CD14-positive monocyte (primary cell): ENCODE measurements at places on chromosomes 1 and 21.

- peak; percentile 4 for DNase-seq
These were observed 12.0 kb upstream of the KCNE2 start for GRCh38 chr21:34351786-34352241.

GRCh38 chr1:195939844-195940243 is 668.4 kb downstream of the KCNT2 start:
- no peak for DNase-seq

- peak; percentile 25 for DNase-seq
These were observed 249.4 kb downstream of the PLPP3 start for GRCh38 chr1:56329970-56330369.

GRCh38 chr1:114803001-114803400 is 22.5 kb upstream of the SIKE1 start:
- no peak for DNase-seq

- DNase-seq = peak; percentile 87
These were observed 16.7 kb upstream of the LYST start for GRCh38 chr1:235883261-235883927.

- no peak for DNase-seq
These were observed 5.8 kb upstream of the LMNA start for GRCh38 chr1:156108664-156109241.

DNA sequence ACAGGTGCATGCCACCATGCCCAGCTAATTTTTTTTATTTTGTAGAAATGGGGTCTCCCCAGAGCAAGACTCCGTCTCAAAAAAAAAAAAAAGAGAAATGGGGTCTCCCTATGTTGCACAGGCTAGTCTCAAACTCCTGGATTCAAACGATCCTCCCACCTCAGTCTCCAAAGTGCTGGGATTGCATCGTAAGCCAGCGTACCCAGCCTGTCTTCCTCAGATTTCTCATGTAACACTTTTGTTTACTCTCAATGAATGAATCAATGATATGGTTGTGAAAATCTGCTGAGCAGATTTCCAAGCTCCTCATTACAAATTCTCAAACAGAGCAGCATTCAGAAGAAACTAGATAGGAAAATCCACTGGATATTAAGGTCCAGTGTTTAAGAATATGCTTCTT is 6.6 kb downstream of the CMPK1 start:
- DNase-seq = no peak

DNA sequence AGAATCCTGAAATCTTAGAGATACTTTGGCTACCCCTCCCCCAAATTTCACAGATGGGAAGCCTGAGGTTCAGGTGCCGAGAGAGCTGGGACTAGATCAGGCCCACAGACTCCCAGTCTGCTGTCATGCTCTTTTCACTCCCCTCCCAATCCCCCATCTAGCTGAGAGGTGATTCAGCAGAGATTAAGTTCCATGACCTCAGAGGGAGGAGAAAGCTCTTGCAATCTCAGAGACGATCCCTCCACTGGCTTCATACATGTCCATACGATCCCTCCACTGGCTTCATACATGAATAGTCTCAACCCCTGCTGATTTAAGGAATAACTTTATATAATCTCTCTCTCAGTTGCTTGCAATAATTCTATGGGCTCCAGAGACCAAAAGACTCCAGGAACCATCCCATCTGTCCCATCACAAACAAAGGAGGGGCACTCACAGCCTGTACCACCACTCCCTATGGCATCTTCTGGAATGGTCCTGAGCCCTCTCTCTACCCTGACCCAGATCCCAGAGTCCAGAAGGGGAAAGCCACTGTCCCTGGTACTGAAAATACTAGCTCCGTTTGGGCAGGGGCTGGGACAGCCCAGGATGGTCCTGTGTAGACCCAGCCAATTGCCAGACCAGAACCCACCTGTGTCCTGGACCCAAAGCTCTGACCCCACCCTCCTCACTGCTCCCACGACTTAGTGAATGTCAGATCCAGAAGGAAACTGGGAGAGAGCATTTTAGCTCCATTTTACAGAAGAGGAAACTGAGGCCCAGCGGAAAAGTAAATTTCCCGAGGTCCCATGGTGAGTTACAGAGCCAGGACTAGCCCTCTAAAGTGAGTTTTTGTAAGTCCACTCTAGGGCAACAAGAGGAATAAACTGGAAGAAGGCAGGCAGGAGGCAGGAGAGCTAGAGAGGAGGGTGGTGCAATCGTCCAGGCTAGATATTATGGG is 27.1 kb downstream of the RIMS3 start:
- DNase-seq = no peak

DNA sequence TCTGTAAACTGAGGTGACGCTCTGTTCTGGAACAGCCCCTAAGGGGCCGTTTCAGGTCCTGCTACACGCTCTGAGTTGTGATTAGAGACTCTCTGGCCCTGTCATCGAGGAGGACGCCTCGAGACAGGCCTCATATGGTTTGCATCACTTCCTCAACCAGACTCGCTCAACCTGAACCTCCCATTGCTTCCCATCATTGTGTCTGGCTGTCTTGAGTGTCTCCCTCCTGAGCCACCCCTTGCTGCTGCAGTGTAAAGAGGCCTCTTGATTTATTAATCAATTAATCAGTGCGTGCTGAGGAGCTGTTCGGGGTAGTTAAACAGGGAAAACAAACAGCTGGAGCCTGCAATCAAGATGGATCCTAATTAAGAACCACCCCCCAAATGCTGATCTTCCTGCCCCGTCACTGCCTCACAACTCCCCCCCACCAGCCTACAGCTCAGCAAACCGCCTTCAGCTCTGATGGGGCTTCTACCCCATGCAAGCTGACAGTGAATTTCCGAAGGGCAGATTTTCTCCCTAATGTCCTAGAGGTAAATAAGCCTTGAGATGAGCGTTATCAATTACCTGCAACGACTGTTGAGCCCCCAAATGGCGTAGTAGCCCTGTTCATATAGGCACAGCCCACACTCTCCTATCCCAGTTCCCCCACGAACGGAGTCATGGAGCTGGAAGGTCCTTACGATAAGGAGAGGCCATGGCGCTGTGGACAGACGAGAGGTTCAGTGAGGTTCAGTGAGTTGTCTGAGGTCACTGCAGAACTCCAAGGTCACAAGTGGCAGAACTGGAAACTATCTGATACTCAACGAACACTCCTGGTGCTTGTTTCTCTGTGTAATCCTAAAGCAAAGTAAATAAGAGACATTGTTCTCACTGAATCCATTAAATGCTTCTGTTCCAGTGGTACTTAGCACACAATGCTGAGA is 210.6 kb downstream of the KIF26B start:
- DNase-seq = no peak

GRCh38 chr1:225700164-225700821 is 47.4 kb upstream of the ENAH start:
- no peak for DNase-seq

- peak; percentile 59 for DNase-seq
These were observed 23.1 kb downstream of the DYRK3 start for GRCh38 chr1:206658264-206658980.

DNA sequence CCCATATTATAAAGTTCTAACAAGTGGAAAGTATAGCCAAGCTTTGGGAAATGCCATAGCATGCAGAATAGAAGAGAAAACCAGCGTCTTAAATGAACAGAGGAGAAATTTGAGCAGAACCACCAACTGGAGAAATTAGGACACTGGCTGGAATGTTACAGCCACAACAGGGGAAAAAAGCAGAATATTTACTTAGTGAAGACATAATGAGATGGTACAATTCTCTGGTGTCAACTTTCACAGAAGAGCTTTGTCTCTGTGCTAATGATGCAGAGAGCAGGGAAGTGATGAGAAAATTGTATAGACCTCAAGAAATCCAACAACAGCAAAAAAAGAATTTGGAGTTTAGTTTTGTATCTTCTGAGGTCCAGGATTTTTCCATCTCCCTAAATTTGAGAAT is 249.7 kb downstream of the KIF26B start:
- DNase-seq = no peak

DNA sequence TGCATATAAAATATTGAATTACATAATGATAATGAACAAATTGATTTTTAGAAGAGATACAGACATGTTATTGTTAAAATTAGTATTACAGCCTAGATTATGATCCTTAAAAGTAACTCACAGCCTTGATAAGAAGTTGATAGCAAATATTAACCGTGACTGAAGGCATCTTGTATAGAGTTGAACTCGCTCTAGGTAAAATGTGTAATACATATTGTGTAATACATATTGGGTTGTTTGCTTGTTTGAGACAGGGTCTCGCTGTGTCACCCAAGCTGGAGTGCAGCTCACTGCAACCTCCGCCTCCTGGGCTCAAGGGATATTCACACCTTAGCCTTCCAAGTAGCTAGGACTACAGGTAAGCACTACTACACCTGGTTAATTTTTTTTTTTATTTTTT is 269.9 kb downstream of the BRINP3 start:
- DNase-seq = no peak

GRCh38 chr1:63770381-63770780 is 3.4 kb upstream of the ROR1 start:
- no peak for DNase-seq

DNA sequence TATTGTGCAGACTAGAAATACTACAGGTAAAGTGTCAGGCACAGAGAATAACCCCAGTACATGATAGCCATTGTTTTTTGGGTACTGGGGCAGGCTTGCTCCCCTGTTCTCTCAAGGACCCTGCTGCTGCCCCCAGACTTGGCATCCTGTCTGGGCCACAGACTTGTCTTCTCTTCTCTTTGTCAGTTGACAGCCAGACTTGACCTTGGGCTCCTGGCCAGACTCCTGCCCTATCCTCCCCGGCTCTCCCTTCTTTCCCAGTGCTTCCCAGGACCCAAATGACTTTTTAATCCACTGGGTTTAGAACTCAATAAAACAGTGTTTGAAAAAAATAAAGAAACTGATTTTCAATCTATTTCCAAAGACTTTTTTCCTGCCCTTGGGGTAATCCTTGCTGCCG is 43.2 kb downstream of the ZSCAN20 start:
- no peak for DNase-seq

DNA sequence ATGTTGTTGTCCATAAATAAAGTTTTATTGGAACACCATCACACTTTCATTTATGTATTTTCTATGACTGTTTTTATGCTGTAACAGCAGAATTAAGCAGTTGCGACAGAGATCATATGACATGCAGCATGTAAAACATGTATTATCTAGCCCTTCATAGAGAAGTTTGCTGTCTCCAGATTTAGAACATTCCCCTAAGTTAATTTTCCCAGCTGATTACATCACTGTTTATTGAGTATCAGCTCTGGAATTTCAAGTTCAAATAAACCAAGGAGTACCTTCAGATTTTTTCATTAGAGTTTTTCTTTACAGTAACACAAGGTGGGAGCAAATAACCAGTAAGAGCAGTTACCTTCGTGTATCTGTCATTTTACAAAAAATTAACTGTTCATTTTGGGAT is 792.8 kb downstream of the USP25 start:
- no peak for DNase-seq

DNA sequence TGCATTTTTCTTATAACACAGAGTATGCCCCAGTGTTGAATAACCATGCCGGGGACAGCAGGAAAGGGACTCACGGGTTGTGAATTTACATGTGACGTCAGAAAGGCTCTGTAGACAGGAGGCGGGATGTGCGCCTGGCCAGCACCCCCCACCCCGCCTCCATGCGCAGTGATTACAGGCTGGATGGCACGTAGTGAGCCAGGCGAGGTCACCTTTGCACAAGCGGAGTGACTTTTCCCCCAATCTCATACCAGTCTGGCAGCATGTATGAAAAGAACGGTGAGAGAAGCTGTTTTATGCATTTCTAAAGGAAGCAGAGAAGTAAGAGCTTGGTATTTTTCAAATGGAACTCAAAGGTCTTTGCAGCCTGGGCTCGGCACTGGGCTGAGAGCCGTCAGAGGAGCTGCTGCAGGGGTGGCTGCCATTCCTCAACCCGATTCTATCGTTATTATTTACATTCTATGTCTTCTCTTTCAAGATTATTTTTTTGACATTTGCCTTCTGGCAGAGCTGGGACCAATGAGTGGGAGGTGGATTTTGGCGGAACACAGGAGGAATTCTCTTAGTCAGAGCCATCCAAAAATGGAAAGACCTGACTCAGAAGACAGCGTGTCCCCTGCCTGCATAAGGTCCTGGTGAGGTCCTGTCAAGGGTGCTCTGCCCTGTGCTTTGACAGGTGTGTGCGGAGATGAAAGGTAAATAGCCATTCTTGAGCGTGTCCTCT is 115.6 kb upstream of the SLC45A1 start:
- no peak for DNase-seq

GRCh38 chr1:211920141-211920572 is 89.6 kb upstream of the LPGAT1 start:
- no peak for DNase-seq

DNA sequence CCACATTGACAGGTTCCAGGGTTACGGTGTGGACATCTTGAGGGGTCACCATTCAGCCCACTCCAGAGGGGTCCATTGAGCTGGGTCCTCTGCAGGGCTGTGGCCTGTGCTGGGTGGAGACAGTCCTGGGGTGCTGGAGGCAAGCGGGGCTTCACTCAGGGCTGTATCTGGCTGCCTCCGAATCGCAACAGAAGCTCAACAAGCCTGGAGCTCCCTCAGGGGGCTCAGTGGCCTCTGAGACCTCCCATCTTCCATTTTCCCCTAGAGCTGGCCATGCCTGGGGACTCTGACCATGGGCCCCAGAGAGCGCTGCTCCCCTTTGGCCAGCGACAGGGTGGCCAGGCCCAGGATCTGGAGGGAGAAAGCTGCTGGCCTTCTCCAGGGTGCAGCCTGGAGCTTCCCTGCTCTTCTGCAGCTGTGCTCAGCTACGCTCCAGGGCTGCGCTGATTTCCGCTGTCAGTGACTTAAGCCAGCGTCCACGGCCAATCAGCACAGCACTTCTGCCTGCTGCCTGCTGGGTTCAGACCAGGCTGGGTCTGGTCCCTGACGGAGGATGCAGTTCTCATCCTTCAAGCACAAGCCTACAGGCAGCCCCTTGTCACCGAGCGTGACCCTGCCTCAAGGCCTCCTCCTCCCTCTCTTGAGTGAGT is 45.0 kb upstream of the ADARB1 start:
- DNase-seq = no peak

DNA sequence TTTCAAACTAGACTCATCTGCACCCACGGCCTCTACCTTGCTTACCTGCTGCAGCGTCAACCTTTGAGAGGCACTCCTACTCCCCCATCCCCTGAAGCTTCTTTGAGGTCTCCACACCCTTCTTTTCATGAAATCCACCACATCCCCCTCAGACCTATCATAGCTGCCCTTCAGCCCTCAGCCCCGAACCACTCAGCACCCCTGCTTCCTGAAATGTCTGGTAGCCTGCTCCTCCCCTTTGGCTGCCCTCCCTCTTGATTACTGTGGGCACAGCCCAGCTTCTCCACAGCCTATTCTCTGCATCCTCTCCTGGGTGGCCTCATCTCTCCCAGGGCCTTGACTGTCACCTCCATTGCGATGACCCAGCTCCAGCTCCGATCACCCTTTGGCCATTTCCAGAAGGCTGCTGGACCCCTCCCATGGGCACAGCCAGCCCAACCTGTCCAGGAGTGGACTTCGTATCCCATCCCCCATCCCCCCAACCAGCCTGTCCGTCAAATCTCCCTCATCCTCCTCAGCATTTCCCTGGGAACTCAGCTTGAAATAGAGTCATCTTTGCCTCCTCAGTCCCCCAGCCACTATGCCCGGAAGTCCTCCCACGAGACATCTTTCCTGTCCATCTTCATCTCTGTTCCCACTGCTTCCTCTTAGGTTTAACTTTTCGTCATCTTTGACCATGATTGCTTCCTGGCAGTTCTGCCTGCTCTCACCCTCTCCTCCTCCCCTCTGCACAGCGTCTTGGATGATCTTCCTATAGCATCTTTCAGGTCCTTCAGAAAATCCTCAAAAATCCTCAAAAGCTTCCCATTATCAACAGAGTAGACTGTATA is 6.1 kb upstream of the ADORA1 start:
- no peak for DNase-seq

GRCh38 chr1:40648928-40649591 is 16.4 kb downstream of the RIMS3 start:
- DNase-seq = no peak
